Upper lobe of left lung (tissue), 6 donors: ENCODE measurements at places on chromosomes 16 and 17. TPM values are rescaled to one million over a fixed set of nuclear protein-coding genes. Genes with fewer than 3 reads are reported as not detected.

ASGR1 gene
- total RNA-seq, result not detected

CHST6 gene
- total RNA-seq, result 11.6 TPM

KRTAP9-4 gene
- not detected for total RNA-seq

UTS2R gene
- total RNA-seq, result not detected

HAGH gene
- 106 TPM for total RNA-seq

CBLN1 gene
- not detected for total RNA-seq

CD300LB gene
- 0.49 TPM for total RNA-seq

CCL1 gene
- total RNA-seq, result not detected

SHCBP1 gene
- 1.6 TPM for total RNA-seq

GRCh38 chr16:13845232-13845631 lies 74.7 kb upstream of the ERCC4 start:
- H3K27ac ChIP-seq, result no peak overlapping the region
- no peak for DNase-seq
- no peaks in the 10 kb centered on the region for H3K27me3 ChIP-seq
- H3K4me3 ChIP-seq, result no peak overlapping the region
- H3K4me1 ChIP-seq, result no peaks in the 10 kb centered on the region

GRCh38 chr16:23700509-23700908 lies 12.5 kb downstream of the ERN2 start:
- DNase-seq, result peak; percentile 40
- no peaks in the 10 kb centered on the region for H3K4me1 ChIP-seq
- H3K27ac ChIP-seq, result no peak overlapping the region
- H3K36me3 ChIP-seq, result no peaks in the 10 kb centered on the region
- no peak overlapping the region for H3K4me3 ChIP-seq
- no peaks in the 10 kb centered on the region for H3K27me3 ChIP-seq

- no peak for DNase-seq
- no peaks in the 10 kb centered on the region for H3K36me3 ChIP-seq
- H3K27ac ChIP-seq, result no peak overlapping the region
Measured at GRCh38 chr17:68462381-68463210, 5.3 kb upstream of the WIPI1 start.

GRCh38 chr16:48340054-48340453 lies 45.2 kb downstream of the SIAH1 start:
- no peak overlapping the region for H3K27ac ChIP-seq
- DNase-seq, result no peak
- no peaks in the 10 kb centered on the region for H3K4me1 ChIP-seq
- no peaks in the 10 kb centered on the region for H3K27me3 ChIP-seq

DNA sequence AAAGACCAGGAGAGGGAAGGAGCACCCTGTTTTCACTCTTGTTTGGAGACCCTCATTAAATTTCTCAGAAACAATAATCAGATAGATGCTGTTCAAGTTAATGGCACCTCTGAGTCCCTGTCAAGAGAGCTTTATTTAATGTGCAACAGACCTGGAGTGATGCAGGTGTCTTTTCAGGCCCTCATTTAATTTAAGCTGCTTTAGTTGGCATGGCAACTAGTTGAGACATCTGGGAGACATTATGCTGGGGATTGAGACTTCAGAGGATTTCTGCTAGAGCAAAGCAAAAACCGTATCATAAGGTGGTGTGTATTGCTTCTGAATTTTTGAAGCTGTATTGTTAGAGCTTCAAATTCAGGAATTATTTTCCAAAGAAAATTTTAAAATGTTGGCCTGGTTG lies 108.5 kb downstream of the NLK start:
- no peak for DNase-seq
- no peak overlapping the region for H3K4me3 ChIP-seq
- no peaks in the 10 kb centered on the region for H3K36me3 ChIP-seq
- H3K27ac ChIP-seq, result no peak overlapping the region
- H3K27me3 ChIP-seq, result no peaks in the 10 kb centered on the region
- no peaks in the 10 kb centered on the region for H3K4me1 ChIP-seq

GRCh38 chr16:57255686-57256415 lies 10.8 kb downstream of the ARL2BP start:
- H3K4me3 ChIP-seq, result no peak overlapping the region
- no peaks in the 10 kb centered on the region for H3K27me3 ChIP-seq
- no peak overlapping the region for H3K27ac ChIP-seq
- DNase-seq, result peak; percentile 15
- peaks cover 14% of the 10 kb centered on the region for H3K4me1 ChIP-seq
- H3K36me3 ChIP-seq, result peaks cover 50% of the 10 kb centered on the region

DNA sequence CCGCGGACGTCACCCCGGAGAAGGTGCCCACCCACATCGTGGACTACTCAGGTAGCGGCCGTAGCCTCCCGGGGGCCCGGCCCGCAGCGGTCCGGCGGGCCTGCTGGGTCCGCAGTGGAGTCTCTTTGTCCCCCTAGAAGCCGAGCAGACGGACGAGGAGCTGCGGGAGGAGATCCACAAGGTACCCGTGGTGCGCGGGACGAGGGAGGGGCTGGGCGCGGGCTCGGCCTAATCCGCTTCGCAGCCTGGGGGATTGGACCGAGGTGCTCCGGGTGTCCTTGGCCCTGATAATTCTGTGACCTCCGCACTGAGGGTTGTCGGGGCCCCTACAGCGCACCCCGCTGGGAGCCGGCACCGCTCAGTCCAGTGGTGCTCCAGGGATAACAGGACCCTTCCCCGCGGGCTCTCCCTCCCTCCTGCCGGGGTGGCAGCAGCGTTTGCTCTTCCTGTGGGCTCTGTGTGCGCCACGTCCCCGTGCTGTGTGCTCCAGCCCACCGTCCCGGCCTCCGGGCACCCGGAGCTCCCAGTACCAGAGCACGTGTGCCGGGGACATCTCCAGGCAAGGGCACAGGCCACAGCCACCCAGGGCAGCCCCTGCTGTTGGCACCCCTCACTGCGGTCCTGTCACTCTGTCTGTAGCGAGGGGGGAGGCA lies 713 bp downstream of the RHOT2 start:
- peaks cover 45% of the 10 kb centered on the region for H3K36me3 ChIP-seq
- no peaks in the 10 kb centered on the region for H3K27me3 ChIP-seq
- DNase-seq, result peak; percentile 82
- peak overlapping the region; percentile 87 for H3K4me3 ChIP-seq
- peaks cover 15% of the 10 kb centered on the region for H3K4me1 ChIP-seq
- H3K27ac ChIP-seq, result peak overlapping the region; percentile 69

DNA sequence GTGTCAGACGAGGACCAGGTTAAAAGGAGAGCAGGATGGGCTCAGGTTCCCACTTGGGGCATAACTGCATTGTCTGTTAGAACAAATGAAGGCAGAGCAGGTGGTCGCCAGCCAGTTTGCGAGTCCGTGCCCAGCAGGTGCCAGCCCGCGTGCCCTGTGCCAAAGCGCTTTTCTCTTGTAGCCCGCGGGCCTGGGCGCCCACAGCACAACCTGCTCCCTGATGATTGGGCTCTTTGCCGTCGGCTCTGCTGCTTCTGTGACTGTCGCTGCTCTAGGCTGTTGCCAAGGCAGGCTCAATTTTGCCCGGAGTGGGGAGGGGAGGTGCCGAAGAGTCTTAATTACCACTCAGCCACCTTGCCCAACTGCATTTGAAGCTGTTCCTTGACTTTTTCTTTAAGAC lies 21.1 kb downstream of the KNOP1 start:
- peak; percentile 79 for DNase-seq
- no peak overlapping the region for H3K4me3 ChIP-seq
- peaks cover 9% of the 10 kb centered on the region for H3K36me3 ChIP-seq
- peaks cover 25% of the 10 kb centered on the region for H3K4me1 ChIP-seq
- H3K27me3 ChIP-seq, result no peaks in the 10 kb centered on the region
- H3K27ac ChIP-seq, result peak overlapping the region; percentile 60

DNA sequence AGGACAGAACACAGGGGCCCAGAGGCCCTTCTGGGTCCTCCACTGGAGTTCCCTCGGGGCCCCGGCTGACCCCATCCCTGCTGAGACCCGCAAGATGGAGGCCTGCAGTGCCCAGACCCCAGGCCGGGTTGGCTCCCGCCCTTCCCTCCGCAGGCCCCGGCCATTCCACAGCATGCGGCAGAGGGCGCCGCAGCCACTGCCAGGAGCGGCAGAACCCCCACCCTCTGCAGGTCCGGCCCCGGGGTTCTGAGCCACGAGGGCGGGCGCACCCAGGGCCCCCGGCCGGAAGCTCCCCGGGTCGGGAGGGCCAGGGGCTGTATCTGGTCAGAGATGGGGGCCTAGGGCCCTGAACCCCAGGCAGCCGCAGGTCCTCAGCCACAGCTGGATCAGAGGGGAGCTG lies 2.4 kb upstream of the PERCC1 start:
- H3K4me3 ChIP-seq, result no peak overlapping the region
- no peaks in the 10 kb centered on the region for H3K36me3 ChIP-seq
- peaks cover 8% of the 10 kb centered on the region for H3K4me1 ChIP-seq
- H3K27me3 ChIP-seq, result peaks cover 5% of the 10 kb centered on the region

DNA sequence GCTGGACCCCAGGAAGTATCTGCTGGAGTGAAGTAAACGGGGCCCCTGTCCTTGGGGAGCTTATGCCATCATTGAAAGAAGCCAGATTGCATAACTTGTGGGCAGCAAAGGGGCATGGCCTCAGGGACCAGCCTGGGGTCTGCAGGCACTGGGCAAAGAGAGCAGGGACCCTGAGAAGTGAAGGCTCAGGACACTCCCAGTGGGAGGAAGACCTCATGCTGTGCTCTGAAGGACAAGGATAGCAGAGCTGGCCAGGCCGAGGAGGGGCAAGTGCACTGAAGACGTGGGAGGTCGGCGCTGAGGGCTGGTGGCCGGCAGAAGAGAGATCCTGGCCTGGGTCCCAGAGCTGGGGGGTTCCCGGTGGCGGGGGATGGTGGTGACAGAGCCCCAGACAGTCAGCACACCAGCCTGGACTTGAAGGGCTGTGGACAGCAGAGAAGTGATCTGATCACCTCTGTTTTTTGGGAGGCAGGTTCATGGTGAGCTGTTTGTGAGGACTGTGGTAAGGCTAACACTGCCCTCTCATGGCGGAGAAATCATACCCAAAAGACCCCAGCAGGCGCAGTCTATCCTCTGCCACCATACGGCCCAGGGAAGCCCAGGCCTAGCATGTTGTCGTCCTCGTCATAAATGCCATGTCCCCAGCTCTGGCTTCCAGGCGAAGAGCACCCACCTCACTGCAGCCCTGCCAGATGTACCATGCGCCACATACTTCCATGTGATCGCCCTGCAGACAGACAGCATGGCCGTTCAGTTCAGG lies 7.1 kb upstream of the CNP start:
- no peak overlapping the region for H3K4me3 ChIP-seq
- H3K4me1 ChIP-seq, result no peaks in the 10 kb centered on the region
- peak; percentile 73 for DNase-seq
- no peaks in the 10 kb centered on the region for H3K27me3 ChIP-seq
- no peak overlapping the region for H3K27ac ChIP-seq

- H3K36me3 ChIP-seq, result no peaks in the 10 kb centered on the region
- H3K27ac ChIP-seq, result no peak overlapping the region
- no peaks in the 10 kb centered on the region for H3K4me1 ChIP-seq
Measured at GRCh38 chr17:59465949-59466307, 99.5 kb upstream of the DHX40 start.

DNA sequence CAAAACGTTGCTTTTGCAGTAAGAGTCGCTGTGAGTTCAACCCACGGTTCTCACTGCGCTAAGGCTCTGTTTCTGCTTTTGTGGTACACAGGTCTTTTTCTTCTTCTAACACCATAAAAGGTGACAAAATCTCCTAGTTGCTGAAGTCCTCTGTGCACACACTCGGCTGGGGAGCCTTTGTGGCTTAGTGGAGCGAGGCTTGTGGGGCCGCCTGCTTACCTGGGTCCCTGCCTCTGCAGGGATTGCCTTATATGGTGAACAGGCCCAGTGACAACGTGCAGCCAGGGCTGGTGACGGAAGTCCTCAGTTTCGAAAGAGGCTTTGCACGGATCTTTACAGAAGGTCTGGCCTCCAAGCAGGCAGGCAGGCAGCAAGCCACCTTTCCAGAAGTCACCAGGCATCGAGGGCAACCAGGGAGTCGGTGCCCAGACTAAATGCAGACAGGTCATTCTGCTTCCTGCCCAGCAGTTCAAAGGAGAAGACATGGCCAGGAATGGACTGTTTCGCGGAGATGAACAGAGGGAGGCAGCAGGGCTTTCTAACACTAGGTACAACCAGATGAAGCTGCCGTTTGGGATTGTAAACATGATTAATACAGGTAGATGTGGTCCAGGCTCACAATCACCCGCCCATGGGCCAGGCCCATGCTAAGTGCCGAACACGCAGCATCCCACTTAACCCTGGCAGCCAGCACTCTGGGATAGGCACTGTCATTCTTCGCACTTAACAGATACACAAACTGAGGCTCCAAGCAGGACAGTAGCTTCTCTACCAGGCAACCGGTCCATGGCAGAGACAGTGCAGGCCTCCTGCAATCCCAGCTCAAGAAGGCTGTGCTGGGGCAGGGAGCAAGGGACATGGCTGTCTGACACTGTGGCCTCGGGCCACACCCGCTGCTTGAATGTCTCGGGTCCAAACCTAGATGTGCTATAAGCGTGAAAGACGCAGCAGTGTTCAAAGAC lies 10.7 kb upstream of the MEAK7 start:
- no peaks in the 10 kb centered on the region for H3K27me3 ChIP-seq
- DNase-seq, result peak; percentile 83
- peak overlapping the region; percentile 36 for H3K27ac ChIP-seq
- no peak overlapping the region for H3K4me3 ChIP-seq
- peaks cover 6% of the 10 kb centered on the region for H3K4me1 ChIP-seq

DNA sequence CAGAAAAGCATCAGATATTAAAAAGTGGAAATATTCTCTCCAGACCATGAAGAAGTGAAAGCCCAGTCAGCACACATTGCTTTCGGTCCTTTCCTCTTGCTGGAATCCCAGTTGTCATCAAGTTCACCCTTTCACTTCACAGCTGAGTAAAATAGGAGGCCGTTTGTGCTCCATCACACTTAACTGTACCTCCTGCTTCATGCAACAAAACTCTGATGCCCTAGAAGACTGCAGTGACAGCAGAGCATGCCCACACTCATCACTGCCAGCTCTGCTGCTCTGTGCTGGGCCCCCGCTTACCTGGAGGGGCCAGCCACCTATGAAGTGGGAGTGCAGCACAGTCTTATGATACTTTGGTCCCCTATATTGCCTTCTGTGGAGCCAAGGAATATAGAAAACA lies 62.5 kb downstream of the N4BP1 start:
- no peak for DNase-seq
- H3K4me1 ChIP-seq, result no peaks in the 10 kb centered on the region
- no peak overlapping the region for H3K4me3 ChIP-seq
- H3K27ac ChIP-seq, result no peak overlapping the region
- H3K27me3 ChIP-seq, result no peaks in the 10 kb centered on the region

- DNase-seq, result no peak
- no peak overlapping the region for H3K27ac ChIP-seq
- H3K27me3 ChIP-seq, result no peaks in the 10 kb centered on the region
- no peak overlapping the region for H3K4me3 ChIP-seq
Measured at GRCh38 chr17:65537845-65538674, 23.4 kb downstream of the AXIN2 start.

- no peaks in the 10 kb centered on the region for H3K4me1 ChIP-seq
- no peak overlapping the region for H3K4me3 ChIP-seq
- no peak overlapping the region for H3K27ac ChIP-seq
- DNase-seq, result no peak
- peaks cover 23% of the 10 kb centered on the region for H3K36me3 ChIP-seq
- no peaks in the 10 kb centered on the region for H3K27me3 ChIP-seq
Measured at GRCh38 chr16:414395-415169, 10.9 kb upstream of the RAB11FIP3 start.
